Effector CD4-positive, alpha-beta T cell (primary cell): ENCODE measurements at places on chromosomes 11 and 22.

- no peak for DNase-seq
Measured at GRCh38 chr11:111748035-111748804, 18.0 kb downstream of the PPP2R1B start.

DNA sequence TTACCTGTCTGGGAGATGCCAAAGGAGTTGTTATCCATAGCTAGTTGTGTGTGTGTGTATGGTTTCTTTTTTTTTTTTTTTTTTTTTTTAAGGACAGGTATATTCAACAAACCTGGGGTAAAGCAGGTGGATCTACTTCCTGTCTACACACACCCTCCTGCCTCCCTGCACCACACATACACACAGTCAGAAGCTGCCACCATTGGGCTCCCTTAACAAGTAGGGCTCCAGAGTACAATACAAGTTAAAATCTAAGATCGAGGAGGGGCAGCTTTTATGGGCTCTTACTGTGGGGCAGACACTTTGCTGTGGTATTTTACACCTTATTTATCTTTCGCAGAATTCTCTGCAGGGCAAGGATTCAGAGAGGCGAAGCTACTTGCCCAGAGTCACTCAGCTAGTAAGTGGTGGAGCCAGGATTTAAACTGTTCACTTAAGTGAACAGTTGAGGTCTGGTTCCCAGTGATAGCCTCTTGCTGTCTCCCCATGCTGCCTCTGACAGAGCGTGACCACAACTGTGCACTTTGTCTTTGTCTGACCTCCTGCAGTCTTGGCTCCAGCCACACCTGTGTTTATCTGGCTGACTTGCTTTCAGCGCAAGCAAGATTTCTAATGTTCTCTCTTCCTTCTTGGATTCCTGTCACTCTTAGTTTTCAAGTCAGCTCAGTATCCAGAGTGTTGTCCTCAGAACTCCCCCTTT lies 135.0 kb downstream of the CSNK2A3 start:
- no peak for DNase-seq

DNA sequence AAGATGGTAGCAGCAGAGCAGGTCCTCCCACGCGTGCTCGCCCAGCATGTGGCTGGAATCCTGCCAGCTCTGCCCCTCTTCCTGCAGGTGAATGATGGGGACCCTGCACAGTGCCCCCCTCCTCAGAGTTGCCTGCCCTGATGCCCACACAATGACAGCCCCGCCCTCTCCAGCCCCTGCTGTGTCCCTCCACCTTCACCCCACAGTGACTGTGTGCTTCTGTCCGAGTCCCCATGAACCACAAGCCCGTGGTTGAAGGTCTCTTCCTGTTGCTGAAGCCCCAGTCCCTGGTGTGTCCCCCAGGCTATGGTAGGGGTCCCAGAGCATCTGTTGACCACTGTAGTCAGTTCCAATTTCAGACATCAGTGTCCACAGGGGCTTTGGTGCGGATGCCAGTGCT lies 71.0 kb downstream of the BRD1 start:
- DNase-seq = no peak

- DNase-seq = no peak
Measured at GRCh38 chr11:13329670-13330356, 52.2 kb downstream of the BMAL1 start.

- DNase-seq = no peak
Measured at GRCh38 chr11:116580799-116581198, 192.0 kb downstream of the BUD13 start.

GRCh38 chr11:120031156-120031555 lies 106.8 kb downstream of the TRIM29 start:
- no peak for DNase-seq

DNA sequence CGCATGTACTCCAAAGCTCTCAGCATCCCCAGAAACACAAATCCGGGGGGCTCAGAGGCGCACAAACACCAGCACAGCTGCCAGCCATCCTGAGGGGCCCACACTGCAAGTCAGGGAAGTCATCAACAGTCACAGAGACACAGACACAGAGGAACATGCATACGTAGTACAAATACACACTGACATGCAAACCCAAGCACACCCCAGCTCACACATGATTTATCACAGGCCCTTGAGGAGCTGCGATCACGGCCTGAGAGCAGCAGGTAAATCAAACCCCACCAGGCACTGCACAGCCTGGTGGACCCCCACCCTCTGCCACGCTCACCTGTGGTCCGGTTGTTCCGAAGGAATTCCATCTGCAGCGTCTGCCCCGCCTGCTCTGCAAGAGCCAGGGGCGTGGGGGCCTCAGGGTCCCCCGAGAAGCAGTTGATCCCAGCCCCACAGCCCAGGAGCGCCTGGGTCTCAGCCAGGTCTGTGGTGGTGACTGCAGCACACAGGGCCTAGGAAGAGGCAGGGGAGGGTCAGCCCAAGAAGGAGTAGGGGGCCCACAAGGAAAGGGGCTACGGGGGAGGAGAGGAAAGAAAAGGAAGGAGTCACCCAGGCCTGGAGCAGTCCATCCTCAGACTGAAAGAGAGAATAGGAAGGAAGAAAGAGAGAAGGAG lies 28.5 kb upstream of the PDE2A start:
- DNase-seq = no peak

- no peak for DNase-seq
Measured at GRCh38 chr11:66970807-66971442, 4.2 kb upstream of the C11orf86 start.

GRCh38 chr22:50529897-50530579 lies at the start of gene TYMP:
Gene TYMP, minus strand, starts transcription at chr22:50530012. Its CDS starts 303 bp downstream, at chr22:50529709.
- peak; percentile 53 for DNase-seq

DNA sequence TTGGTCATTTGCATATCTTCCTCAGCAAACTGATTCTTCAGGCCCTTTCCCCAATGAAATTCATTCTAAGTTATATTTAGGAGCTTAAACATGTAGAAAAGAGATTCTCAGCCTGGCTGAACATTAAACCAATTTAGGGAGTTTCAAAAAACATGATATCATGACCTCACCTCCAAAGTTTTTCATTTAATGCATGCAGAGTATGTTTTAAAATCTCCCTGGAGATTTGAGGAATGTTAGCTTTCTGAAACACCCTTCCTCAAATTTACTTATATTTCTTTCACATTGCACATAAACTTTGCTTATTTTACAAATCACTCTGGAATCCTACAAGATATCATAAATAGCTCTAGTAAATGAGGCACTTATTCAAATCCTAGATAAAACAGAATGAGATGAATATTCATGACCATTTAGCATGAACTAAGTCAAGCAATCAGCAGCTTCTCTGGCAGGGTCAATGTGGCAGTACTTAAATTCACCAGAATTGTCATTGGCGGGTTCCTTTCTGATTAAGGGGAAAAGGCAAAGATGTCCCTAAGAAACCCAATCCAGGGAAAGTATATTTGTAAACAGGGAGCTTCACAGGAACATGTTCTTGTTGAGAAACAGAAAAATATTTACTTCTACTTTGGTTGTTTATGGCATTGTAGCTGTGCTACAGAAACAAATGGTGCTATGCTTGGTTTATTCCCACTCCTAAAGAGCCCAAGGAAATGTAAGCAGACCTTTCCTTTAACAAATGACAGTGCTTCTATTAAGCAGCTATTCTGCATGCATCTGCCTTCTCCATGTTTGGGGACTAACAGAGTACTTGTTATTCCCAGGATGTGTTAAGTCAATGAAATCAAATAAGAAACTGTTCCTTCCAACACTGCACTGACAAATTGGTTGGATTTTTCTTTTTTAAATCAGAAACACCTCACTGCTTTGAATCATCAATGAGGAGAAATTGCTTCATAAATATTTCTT lies 162.3 kb downstream of the C11orf87 start:
- no peak for DNase-seq

DNA sequence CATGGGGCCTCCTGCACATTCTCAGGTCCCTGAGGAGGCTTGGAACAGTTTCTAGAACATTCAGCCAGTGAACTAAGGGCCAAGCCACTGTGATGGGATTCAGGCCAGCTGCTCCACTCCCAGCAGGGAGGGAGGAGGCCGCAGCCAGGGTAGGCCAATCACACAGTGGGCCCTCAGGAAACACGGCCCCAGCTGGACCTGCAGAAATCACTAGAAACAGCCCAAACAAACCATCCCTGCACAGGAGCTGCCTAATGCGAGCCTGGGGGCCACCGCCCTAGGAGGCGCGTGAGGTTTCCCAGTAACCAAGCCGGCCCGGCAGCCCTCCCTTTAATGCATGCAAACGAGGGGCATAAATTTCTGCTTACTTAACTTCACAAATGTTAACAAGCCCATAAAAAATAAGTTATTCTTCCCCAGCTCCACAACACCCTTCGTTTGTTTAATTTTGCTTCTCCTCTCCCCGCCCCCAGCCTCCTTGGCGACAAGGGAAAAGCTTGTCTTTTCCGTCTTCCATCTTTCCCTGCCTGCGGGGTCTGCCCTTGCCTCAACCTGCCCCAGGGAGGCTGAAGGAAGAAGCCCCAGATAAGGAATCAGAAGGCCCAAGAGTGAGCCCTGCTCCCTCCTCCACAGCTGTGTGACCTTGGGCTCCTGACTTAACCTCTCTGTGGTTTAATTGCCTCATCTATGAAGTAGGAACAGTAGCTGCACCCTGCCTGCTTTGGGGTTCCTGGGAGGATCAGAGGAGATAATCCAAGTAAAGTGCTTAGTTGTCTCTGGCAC lies 25.7 kb downstream of the ELFN2 start:
- DNase-seq = no peak

DNA sequence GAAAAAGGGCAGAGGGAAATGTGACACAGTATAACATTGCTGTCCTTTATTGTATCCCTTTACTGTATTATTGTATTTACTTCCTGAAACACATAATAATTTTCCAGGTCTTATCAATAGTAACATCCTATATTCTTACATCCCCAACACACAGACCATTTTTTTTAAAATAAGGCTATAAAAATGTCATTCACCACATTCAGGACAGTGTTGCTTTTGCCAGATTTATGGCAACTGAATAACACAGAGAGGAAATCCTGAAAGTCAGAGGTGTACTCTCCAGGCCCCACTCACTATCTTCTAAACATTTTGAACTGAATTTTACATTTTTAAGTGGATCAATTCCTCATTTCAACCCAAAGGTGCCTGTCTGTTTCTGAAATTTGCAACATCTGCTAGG lies 104.8 kb upstream of the MTMR2 start:
- DNase-seq = no peak

- no peak for DNase-seq
Measured at GRCh38 chr11:17585911-17586695, 39.0 kb downstream of the OTOG start.

- DNase-seq = peak; percentile 56
Measured at GRCh38 chr11:63985812-63986155, 454 bp upstream of the OTUB1 start.

GRCh38 chr22:21839765-21840140 lies 27.7 kb downstream of the MAPK1 start:
- DNase-seq = no peak

DNA sequence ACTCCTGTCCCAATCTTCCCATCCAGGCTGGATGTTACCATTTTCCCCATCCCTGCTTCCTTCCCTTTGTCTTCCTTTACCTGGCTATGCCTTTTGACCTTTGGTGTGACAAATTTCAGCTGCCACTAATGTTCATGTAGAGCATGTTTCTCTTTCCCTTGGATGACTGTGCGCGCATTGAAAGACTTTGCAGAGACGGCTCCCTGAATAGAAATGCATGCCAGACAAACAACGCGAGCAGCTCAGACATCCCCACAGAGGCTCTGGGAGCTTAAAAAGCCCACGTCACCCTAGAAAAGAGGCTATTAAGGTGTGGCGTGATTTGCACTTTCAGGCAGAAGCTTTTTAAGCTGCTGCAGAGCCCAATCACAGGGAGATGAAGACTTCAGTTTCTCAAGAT lies 202.0 kb downstream of the NTM start:
- no peak for DNase-seq

- DNase-seq = no peak
Measured at GRCh38 chr11:100328626-100329340, 358.3 kb upstream of the ARHGAP42 start.

- no peak for DNase-seq
Measured at GRCh38 chr22:19361501-19362103, 69.9 kb downstream of the HIRA start.

GRCh38 chr11:69801513-69802335 lies 17.5 kb downstream of the FGF3 start:
- no peak for DNase-seq

- DNase-seq = peak; percentile 53
Measured at GRCh38 chr11:128522943-128523518, 64.3 kb downstream of the ETS1 start.

- no peak for DNase-seq
Measured at GRCh38 chr11:75024764-75025211, 36.1 kb downstream of the NEU3 start.

DNA sequence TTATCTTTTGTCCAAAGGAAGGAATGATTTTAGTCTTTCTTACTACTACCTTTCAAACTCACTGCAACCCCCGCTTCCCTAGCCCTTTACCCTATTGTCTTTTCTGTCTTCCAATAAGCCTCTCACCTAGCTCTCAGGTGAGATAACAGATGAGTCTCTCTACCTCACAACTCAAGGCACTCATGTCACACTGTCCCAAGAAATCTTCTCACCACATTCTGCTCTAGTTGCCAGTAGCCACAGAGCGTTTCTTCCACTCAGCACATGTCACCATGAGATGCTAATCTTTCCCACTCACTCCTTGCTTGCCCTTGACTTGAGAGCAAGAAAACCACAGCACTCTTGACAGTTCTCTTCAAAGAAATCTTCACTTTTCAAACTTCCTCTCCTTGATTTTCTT lies 32.7 kb upstream of the TMEM41B start:
- DNase-seq = no peak

DNA sequence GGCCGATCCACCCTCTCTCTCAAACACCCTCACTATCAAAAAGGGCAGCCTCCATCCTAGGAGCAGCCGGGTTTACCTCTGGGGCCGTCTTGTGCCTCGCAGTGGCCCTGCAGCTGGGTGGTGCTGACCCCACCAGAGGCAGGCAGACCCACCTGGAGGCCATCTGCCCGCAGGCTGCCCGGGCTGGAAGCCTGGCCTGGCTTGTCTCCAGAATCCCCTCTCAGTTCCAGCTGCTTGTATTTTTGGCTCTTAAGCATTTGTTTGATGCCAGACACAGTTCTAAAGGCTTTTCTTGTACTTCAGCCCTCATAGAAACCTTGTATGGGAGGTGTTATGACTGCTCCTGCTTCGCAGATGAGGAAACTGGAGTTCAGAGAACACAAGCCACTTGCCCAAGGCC lies 4.2 kb upstream of the NFAM1 start:
- no peak for DNase-seq

GRCh38 chr11:62664405-62665074 lies 470 bp downstream of the C11orf98 start:
- peak; percentile 46 for DNase-seq

GRCh38 chr11:44861849-44862557 lies 88.7 kb downstream of the TP53I11 start:
- peak; percentile 47 for DNase-seq

GRCh38 chr11:113151521-113151920 lies 162.9 kb upstream of the TTC12 start:
- no peak for DNase-seq

GRCh38 chr11:44814881-44815592 lies 88.3 kb downstream of the TSPAN18 start:
- DNase-seq = no peak
